ENCODE measurements at places on chromosomes 1 and 21.
A peak's percentile ranks its signal among the peaks of the same experiment; 100 is the strongest.

- DNase-seq = peak; percentile 79
Observed at GRCh38 chr1:108199781-108200686, at the start of gene SLC25A24. SLC25A24 (minus strand) TSS chr1:108200343; CDS start chr1:108200138, 205 bp downstream.

- no peak for DNase-seq
Observed at GRCh38 chr21:45050345-45050796, 24.0 kb upstream of the ADARB1 start.

- no peak for DNase-seq
Observed at GRCh38 chr21:36159356-36159921, 2.8 kb downstream of the DOP1B start.

DNA sequence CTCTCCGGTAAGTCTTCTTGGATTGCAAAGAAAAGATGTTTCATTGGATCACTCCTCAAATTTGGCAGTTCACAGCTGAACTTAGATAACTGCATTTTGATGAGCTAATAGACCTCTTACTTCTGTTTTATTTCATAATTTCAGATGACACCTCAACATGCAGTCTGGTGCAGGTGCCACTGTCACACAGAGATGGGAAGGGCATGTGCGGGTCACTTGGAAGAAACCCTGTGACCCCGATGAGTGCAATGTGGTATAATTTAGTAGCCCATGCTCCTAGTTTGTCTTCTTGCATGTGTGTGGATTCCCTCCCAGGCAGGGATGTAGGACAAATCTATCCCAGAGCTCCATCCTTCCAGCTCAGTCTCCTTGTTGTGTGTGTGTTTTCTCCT is 481 bp upstream of the SLAMF1 start:
- no peak for DNase-seq

- no peak for DNase-seq
Observed at GRCh38 chr1:109485001-109485400, 1.3 kb downstream of the ATXN7L2 start.

- DNase-seq = no peak
Observed at GRCh38 chr1:222233444-222234158, 314.3 kb downstream of the HHIPL2 start.

DNA sequence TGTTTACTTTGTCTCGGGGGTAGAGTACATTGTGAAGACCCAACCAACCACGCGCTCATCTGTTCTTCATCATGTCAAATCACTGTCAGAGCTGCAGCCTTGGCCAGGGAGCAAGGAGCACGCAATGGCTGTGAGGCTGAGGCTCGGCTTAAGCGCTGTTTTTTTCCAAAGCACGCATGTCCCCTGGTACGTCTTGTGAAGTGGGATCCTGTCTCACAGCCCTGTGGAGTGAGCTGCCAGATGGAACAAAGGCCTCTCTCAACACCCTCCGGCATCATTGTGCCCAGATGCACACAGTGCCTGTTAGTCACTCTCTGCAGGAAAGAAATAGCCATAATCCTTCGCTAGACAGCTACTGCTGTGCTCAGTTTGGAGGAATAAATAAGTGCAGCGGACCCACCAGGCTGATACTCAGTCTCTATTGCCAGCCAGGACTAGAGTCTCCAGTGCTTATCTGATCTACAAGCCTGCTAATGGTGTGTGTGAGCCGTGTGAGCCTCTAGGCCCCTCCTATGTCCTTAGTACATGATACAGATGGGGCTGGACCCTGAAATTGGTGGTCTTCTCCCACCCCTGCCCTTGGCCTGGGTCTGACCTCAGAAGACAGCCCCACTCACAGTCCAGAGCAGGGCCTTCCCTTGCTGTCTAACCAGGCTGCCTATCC is 91.3 kb upstream of the COA6 start:
- no peak for DNase-seq

- DNase-seq = no peak
Observed at GRCh38 chr1:38962560-38962959, 20.9 kb upstream of the RHBDL2 start.

GRCh38 chr1:39127513-39127912 is 77.0 kb upstream of the MACF1 start:
- DNase-seq = no peak

Data from bone marrow (tissue), 2 donors.